Subcutaneous adipose tissue (tissue), 4 donors: ENCODE measurements at places on chromosomes 12 and 14. TPM values are rescaled to one million over a fixed set of nuclear protein-coding genes. Genes with fewer than 3 reads are reported as not detected.

Gene AMN
- not detected for total RNA-seq

Gene LRRK2
- total RNA-seq: 17.7 TPM

Gene CPM
- total RNA-seq: 1,074 TPM

Gene KCNH5
- not detected for total RNA-seq
